Cortex of kidney (tissue), 1 donor: ENCODE measurements at places on chromosomes 6 and 20.

DNA sequence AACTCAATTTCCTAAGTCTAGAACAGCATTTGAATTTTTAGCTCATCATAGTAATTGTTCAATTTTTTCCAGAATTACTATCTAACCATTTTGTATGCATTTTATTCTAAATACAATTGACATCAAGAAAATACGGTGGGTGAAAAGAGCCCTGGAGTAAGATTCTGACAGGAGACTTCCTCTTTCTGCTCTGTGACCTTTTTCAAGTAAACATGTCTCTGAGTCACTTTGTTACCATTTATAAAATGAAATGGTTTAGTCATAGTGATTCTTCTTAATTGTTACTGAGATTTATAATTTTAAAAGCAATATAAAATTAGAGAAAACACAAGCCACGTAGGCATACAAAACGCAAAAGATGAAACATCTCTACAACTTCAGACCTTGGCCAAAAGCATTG, 80.2 kb downstream of the PLCB1 start:
- no peak for DNase-seq

GRCh38 chr6:36999751-37000125, 5.7 kb upstream of the FGD2 start:
- no peak for DNase-seq

- DNase-seq, result no peak
Observed at GRCh38 chr6:147164761-147165160, 39.5 kb upstream of the STXBP5 start.

- no peak for DNase-seq
Observed at GRCh38 chr6:56736804-56737203, 94.1 kb upstream of the DST start.

GRCh38 chr20:20993372-20993771, 112.8 kb downstream of the LINC00237 start:
- DNase-seq, result no peak

DNA sequence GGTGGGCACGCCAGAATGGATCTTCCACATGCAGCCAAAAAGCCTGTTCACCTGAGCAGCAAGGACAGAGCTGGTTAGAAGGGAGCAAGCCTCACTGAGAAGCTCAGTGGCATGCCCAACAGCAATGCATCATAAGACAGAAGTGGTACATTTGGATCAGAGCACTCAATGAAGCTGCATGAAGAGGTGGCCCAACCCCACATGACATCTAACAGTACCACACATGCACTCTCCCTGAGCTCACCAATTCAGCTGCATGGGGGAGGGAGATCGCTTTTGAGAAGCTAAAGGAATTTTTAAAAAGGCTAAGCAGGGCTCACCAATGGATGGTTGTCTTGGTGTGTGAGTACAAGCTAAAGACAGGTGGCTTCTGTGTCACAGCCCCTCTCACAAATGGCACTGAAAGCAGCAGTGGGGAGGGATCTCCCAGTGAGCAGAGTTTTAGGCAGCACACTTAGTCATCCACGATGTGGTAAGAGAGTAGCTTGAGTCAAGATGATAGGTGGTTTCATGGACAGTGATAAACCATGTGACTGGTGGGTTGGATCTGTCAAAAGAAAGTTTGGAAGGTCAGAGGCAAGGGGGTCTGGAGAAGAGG, 166.6 kb upstream of the TAB2 start:
- DNase-seq, result no peak

GRCh38 chr6:2909718-2910117, 6.6 kb upstream of the SERPINB9 start:
- no peak for DNase-seq

DNA sequence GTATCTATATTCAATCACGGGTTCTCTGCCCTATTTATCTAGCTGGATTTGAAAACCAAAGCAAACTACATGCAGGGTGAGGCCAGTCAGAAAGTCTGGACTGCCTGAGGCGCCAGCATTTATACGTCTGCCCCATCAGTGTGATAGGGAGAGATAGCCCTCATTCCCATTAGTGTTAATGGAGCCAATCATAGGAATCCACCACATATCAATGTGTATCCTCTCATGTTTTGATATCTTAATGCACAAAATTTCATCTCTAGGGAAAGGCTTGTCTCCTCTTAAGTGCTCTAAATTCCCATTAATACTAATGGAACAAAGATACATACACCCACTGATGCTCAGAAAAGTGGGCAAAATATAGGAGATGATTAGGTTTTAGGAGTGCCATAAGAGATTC, 376.2 kb downstream of the BTBD3 start:
- DNase-seq, result no peak

DNA sequence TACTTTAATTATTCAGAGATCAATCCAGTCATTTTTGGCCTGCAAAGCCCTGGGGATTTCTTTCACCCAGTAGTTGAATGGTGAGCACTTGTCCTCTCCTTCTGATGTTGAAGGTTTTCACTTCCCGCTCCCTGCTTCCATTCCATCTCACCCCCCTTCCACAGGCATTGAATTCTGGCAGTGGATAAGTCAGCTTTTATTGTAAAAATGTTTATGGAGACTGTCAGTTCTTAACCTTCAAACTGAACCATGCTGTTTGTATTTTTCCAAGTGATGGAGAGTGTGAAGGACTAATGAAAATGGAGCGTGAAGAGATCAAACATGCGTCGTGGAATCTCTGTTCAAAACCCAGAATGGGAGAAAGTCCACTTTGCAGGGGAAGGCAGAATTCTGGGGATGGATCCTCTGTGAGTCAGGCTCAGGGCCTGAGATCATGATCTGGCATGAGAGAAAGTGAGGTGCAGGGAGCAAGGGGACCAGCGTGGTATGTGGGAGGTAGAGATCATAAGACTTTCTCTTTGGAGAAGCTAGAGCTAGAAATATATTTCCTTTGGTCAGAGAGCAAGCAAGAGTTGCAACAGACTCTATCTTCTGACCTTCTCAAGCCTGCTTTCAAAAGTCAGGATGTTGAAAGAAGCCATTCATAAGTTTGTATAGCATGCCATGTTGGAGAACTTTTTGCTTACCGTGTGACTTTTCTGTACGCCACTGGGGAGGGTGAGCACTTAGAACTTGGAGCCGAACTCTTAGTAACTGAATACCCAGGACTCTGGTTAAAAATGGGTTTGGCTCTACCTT, 30.2 kb downstream of the ISM1 start:
- DNase-seq, result no peak

- DNase-seq, result no peak
Observed at GRCh38 chr6:33787346-33787953, 1.5 kb downstream of the LEMD2 start.

GRCh38 chr20:30601974-30602373, 655.5 kb upstream of the DEFB115 start:
- DNase-seq, result no peak

DNA sequence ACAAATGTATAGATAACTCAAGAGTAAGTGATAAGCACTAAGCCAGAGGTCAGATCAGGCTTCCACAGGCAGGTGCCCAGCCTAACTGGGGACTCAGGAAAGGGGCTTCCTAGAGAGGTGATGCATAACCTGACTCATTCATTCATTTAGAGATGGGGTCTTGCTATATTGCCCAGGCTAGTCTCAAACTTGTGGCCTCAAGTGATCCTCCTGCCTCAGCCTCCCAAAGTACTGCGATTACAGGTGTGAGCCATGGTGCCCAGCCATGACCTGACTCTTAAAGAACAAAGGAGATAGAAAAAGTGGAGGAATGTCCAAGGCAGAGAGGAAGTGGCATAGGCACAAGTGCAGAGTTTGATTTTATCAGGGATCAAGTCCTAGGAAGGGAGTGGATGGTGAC, 41.9 kb downstream of the GJA10 start:
- no peak for DNase-seq

DNA sequence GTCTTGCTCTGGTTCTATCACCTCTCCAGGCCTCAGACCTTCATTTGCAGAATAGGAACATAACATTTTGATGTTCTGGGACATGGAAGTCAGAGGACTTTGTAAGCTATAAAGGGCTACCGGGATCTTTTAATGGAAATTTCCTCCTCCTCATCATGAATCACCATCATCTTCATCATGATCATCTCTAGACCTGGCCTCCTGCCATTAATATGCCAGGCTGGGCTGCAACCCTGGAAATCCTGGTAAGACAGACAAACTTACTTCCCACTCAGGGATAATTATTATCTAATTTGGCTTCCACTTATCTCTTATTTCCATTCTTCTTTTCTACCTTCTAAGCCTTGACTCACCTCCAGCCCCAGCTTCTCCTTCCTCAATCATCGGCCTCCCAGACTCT, 41.0 kb upstream of the MRPS18A start:
- no peak for DNase-seq

DNA sequence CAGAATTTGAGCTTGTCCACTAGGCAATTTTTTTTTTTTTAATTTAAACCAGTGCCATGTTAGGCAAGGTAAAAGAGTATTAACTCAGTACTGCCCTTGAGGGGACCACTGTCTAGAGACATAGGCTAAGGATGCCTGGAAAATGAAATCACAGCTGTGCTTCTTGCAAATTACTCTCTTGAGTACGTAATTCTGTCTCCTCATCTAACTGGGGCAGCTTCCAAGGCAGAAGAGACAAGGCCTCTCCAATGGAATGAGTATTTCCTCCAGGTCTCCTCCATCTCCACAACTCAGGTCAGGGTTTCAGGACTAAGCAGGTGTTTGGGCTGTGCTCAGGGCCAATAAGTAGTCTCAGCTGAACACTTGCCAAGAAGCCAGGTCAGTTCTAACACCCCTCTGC, 33.8 kb upstream of the MRPS10 start:
- DNase-seq, result no peak

- no peak for DNase-seq
Observed at GRCh38 chr6:33290459-33290858, 1.1 kb downstream of the PFDN6 start.

- no peak for DNase-seq
Observed at GRCh38 chr6:168631564-168631963, 190.6 kb downstream of the SMOC2 start.

DNA sequence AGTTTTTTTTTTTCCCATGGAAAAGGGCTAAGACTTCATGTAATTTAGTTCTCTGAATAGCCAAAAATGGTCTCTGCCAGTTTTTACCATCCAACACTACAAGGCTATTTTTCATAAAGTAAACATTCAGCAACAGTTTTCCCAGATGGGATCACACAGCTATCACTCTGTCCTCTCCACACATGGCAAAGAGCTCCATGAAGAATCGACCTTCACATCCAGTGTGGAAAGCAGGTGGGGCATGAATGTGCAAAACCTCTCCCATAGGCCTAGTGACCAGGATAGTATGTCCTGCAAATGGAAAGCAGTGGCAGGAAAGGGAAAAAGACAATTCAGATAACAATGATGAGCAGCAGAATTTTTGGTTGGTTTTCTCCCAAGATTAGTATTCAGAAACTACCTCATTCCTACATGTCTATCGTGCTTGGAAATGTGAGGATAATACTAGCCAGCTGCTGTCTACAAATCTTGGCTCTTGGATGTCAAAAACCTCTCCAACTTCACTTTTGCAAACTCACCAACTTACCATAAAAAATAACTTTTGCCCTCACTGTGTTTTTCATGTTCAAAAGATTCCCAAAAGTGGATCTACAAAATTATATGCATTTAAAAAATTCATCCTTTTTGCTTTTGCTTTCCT, 159.7 kb upstream of the MCHR2 start:
- no peak for DNase-seq

DNA sequence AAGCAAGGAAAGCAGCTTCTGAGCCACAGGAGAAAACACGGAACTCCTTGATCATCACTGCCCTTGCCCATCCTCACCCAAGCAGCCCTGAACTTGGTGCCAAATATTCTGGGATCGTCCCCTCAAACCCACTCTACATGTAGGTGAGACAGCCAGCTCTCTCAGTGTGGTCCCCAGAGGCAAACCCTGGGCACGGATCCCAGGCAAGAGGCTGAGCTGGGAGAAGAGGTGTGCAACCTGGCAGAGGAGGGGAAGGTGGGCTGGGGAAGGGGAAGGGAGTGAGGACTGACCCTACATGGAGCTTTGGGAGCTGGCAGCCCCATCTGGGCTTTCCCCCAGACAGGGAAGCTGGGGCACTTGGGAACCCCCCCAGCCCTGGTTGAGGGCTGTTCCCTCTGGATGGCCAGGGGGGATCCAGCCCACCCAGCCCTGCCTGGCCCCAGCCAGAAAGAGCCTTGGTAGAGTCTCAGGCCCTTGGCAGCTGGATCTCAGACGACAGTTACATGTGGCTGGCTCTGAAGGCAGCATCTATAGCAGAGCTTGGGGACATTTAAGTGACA, 186.2 kb upstream of the CST7 start:
- no peak for DNase-seq

- no peak for DNase-seq
Observed at GRCh38 chr6:22027040-22027725, 269.7 kb downstream of the PRL start.

GRCh38 chr6:143971482-143972205, 36.4 kb downstream of the PLAGL1 start:
- DNase-seq, result no peak
